Kidney epithelial cell (primary cell): ENCODE measurements at places on chromosomes 6 and 20. TPM values are rescaled to one million over a fixed set of nuclear protein-coding genes. Genes with fewer than 3 reads are reported as not detected.

DNA sequence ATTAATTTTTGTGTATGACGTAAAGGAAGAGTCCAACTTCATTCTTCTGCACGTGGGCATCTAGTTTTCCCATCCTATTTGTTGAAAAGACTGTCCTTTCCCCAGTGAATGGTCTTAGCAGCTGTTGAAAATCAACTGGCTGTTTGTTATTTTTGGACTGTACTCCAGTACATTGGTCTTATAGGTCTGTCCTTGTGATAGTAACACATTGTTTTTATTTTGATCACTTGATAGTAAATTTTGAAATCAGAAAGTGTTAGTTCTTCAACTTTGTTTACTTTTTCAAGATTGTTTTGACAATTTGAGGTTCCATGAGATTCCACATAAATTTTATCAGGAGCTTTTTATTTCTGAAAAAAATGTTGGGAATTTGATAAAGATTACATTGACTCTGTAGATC, 280.2 kb upstream of the FOXQ1 start:
- no peak for DNase-seq

GRCh38 chr6:2979819-2980464, 8.6 kb upstream of the SERPINB6 start:
- no peak for DNase-seq

DNA sequence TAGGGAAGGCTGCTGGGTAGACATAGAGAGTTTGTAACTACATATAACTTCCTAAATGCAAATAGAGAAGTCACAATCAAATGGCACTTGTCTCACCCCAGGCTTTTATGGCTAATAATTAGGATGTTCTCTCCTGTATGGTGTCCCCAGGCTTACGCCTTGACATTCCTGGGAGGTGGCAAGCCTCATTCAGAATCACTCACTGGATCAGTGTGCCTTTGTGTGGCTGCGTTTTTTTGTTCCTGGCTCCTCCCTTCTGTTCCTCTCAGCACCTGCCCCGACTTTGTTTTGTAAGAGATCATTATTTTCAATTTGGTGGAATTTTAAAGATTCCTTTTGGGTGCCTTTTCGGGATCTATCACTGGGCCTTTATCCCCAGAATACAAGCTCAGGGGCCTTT, 5.7 kb downstream of the LAMP5 start:
- no peak for DNase-seq

DNA sequence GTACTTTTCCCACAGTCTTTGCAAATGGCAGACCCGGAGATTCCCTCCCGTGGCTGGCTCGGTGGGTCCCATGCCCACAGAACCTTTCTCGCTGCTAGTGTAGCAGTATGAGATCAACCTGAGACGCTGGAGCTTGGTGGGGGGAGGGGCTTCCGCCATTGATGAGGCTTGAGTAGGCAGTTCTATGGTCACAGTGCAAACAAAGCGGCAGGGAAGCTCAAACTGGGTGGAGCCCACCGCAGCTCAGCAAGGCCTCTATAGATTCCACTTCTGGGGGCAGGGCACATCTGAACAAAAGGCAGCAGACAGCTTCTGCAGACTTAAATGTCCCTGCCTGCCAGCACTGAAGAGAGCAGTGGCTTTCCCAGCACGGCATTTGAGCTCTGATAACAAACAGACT, 186.0 kb upstream of the KCNK16 start:
- no peak for DNase-seq

- DNase-seq: no peak
These were observed 2.1 kb downstream of the NQO2 start for GRCh38 chr6:3001773-3002293.

GRCh38 chr6:140561701-140562100, 1187.3 kb upstream of the CITED2 start:
- DNase-seq: no peak

GRCh38 chr20:37727957-37728634, 34.3 kb downstream of the CTNNBL1 start:
- DNase-seq: no peak

Gene NKAPL
- 1.0 and 1.1 TPM in 2 replicates for total RNA-seq

Gene SOBP
- 1.2 and 1.8 TPM in 2 replicates for total RNA-seq

Gene ADGRB3
- total RNA-seq: 0.82 and 0.92 TPM in 2 replicates
